ENCODE measurements at places on chromosomes 16 and 17.
A peak's percentile ranks its signal among the peaks of the same experiment; 100 is the strongest.

DNA sequence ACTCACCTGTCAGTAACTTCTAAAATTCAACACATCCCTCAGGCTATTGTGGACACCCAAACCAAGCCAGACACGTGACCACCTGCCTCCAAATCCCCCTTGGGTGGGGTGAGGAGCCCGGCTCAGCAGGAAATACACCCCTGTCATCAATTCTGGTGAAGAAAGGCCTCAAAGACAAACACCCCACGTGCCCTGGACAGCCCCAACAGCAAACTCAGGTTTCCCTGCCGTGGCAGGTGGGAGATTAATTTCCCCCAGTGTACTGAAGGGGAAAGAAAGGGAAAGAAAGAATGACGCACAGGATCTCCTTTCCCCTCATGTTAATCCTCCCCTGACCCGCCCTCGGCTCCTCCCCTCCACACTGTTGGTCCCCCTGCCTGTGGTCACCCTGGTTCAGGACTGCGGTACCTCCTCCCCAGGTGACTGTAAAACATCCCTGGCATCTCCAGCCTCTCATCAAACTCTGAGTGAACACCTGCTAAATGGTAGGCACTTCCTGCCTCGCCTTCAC lies 98.3 kb downstream of the ZNF423 start:
- no peak for DNase-seq

- no peak for DNase-seq
Measured at GRCh38 chr16:1961651-1962067, 2.3 kb downstream of the NDUFB10 start.

DNA sequence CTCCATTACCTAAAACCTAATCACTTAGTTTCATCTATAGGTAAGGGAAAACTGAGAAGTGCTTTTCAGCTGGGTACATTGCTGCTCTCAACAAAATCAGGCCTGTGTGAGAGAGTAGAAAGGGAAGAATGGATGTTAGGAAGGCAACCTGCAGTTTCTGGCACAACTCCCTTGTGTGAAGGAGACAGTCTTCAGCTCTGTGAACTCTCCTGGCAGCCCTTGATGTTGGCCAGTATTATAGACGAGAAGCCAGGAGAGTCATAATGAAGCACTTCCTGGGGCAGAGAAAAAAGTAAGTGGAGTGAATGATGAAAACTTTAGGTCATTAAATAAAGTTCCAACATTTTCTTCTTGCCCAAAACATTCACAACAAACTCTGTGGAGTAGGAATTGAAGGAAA lies 260.1 kb downstream of the IRX3 start:
- DNase-seq, result no peak

GRCh38 chr16:66845080-66845410 lies 831 bp downstream of the CA7 start:
- no peak for DNase-seq

DNA sequence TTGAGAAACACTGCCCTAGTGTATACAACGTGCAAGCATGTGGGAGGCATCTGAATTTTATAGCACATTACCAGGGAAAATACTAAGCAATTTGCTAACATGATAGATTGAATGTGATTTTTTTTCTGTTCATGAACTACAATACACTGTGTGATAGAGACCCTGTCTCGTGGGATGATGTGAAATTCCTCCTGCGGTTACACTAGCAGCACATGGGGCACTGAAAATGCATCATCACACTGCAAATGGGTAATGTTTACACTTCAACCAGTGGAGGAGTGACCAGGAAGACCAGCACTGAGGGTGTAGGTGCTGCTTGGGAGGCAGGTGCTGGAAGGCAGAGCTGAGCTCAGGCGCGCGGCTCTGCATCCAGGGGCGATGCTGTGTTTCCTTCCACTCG lies 28.8 kb downstream of the ORC6 start:
- no peak for DNase-seq

DNA sequence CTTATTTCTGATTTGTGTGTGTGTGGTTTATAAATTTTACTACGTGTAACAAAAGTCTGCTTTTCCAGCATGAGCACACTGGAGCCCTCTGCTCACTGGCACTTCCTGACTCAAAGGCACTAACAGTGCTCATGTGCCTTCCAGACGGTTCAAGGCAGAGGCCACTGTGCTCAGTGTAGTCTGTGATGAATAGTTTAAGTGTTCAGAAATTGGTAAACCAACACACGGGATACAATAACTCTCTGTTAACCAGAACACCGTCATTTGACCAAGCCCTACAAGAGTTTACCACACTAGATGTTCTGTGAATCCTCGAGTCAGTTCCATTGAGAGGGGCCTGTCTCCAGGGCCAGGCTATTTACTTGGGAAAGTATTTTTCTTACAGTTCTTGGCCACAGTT lies 191.9 kb downstream of the MRTFB start:
- no peak for DNase-seq

- no peak for DNase-seq
Measured at GRCh38 chr17:80895366-80895765, 96.3 kb upstream of the CHMP6 start.

- DNase-seq, result peak; percentile 53
Measured at GRCh38 chr16:66740010-66740409, 11.4 kb downstream of the DYNC1LI2 start.

DNA sequence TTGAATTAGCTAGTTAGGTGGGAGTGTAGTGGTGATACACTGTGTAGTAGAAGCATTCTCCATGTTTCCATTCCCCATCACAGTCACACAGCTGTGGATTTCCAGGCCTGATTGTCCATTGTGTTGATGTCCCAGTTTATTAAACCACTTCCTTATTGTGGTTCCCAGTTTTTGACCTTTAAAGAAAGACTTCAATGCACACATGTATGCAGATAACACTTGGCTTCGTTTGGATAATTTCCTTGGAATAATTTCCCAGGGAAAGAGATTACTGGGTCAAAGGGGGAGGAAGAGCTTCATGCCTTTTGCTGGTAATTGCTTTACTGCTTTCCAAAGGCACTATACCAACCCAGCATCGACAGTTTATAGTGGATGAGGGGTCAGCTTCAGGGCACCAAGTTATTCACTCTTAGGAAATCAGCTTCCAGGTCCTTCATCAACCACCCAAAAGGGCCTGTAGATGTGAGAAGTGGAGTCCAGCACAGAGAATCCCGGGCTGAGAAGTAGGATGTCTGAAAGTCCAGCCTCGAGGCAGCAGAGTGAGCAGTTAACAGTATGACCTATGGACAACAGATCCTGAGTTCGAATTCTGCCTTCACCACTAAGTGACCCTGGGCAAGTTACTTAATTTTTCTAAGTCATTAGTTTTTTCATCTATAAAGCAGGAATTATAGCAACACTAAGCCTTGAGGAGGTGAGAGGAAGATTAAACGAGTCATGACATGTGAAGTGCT lies 31.3 kb upstream of the TNS4 start:
- no peak for DNase-seq

DNA sequence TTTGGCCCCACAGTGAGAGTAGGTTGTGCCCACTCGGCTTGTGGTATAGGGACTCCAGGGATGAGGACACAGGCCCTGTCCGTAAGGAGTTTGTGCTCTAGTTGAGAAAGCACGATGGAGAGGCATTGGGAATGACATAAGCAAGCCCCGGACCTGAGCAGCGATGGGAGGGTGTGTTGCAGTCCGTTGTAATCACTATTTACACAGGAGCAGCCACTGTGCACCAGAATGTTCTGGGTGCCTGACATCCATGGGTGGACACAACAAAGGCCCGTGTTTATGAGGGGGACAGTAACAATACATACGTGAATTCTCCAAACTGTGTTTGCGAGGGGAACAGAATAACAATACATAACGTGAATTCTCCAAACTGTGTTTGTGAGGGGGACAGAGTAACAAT lies 86.8 kb downstream of the NPIPB11 start:
- DNase-seq, result no peak

GRCh38 chr16:24681793-24682192 lies 47.7 kb upstream of the TNRC6A start:
- no peak for DNase-seq

DNA sequence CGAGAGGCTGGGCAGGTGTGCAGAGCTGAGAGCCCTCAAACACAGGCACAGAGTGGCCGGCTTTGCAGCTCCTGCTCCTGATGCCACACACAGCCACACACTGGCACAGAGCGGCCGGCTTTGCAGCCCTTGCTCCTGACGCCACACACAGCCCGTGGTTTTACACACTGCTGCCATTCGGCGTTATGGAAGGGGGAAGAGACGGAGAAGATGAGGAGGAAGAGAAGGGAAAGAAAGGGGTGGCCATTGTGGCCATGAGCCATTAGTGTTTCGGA lies 26.8 kb downstream of the WSCD1 start:
- DNase-seq, result no peak

DNA sequence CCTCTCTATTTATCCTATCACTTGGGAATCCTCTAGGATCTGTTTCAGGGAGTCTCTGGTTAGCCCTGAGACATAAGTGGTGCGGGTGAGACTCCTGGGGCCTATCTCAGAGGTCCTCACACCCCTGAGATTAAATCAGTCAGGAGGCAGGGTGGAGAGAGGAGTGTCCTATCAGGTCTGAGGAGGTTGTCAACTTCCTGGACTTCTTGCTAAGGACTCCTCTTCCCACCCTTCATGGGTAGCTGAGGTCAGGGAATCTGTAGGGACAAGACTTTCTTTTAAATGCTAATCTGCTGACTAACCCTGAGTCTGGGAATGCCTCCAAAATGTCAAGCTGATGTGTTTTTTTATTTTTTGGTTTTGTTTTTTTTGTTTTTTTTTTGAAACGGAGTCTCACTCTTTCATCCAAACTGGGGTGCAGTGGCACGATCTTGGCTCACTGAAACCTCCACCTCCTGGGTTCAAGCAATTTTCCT lies 6.6 kb upstream of the ARMC5 start:
- DNase-seq, result no peak

DNA sequence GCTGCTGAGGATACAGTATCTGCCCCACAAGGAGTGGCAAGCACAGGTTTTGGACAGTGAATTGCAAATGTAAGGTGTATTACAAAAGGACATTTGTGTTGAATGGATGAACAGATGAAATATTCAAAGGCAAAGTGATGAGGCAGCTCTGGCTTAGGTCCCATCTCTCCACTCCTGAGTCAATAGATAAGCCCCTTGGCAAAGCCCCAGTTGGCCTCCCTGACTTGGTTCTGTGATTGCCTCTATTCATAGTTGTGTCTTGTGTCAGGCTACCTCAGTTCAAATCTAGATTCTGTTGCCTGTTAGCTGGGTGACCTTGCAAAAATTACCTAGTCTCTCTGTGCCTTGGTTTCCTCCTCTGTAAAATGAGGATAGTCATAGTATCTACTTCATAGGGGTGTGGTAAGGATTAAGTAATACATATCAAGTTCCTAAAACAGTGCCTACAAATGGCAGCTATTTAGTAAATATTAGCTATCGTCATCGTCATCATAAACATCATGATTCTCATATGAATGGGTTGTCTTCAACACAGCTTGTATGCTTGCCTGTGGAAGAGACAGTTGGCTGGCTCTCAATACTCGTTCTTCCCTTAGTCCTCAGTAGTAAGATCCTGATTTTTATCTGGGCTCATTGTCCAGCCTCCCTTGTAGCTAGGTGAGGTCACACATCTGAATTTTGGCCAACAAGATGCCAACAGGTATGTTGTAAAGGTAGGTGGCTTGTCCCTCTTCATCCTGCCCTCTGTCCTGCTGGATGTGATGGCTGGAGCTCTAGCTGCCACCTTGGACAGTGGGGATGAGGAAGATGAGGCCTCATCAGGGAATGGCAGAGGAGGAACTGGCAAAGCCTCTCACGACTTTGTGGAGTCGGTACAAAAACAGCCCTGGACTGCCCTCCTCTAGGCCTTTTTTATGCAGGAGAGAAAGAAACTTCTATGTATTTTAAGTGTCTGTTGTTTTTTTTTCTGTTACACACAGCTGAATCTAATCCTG lies 2.1 kb upstream of the MFAP4 start:
- DNase-seq, result no peak

GRCh38 chr17:79737922-79738578 lies 7.3 kb downstream of the ENPP7 start:
- no peak for DNase-seq

GRCh38 chr16:55496509-55497145 lies 12.2 kb upstream of the LPCAT2 start:
- DNase-seq, result no peak

DNA sequence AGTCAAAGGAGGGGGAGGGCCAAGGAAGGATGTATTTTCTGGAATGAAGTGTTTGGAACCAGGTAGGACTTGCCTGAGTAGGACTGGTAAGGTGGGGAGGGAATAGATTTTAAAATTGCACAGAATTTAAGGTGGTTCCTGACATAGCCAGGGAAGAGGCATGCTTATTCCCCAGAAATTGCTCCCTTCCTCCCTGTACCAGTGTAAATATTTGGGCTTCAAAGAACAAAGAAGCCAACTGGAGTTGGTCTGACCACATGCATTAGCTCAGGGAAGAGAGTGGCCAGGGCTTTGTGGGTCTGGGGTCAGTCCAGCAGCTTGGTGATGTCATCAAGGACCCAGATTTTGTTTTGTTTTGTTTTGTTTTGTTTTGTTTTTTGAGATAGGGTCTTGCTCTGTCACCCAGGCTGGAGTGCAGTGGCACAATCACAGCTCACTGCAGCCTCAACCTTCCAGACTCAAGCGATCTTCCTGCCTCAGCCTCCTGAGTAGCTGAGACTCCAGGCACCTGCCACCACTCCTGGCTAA lies 9.3 kb upstream of the MRTFB start:
- no peak for DNase-seq

- no peak for DNase-seq
Measured at GRCh38 chr16:28877655-28878000, 660 bp upstream of the ATP2A1 start.

DNA sequence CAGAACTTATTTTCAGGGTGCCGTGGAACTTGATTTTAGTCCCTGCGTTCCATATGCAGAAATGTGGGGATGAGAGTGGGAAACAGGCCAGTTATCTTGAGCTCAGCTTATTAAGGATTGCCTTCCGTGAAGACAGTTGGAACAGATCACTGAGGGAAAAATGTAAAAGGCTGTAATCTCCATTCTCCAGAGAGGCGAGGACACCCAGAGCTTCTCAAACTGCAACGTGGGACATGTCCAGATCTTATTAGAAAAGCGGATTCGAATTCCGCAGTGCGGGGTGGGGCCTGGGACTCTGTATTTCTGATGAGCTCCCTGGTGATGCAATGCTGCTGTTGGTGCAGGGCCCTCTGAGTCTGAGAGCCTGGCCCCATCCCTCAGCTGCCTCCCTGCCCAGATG lies 185.6 kb upstream of the CIBAR2 start:
- no peak for DNase-seq

GRCh38 chr17:52790359-52790955 lies 631.9 kb upstream of the CA10 start:
- DNase-seq, result no peak

GRCh38 chr17:42700586-42701289 lies 18.4 kb downstream of the CNTNAP1 start:
- no peak for DNase-seq

DNA sequence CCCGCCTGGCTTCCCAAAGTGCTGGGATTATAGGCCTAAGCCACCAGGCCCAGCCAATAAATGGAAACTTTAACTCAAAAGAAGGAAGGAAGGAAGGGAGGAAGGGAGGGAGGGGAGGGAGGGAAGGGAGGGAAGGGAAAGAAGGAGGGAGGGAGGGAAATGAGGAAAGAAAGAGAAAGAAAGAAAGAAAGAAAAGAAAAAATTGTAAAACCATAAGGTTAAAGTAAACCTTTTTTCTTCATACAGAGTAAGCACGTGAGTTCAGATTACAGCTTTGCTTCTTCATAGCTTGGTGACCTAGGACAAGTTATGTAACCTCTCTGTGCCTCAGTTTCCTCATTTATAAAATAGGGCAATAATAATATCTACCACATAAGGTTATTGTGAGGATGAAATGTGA lies 26.0 kb downstream of the LRRC37B start:
- DNase-seq, result no peak

GRCh38 chr17:36892112-36892838 lies 45.0 kb upstream of the LHX1 start:
- no peak for DNase-seq

- DNase-seq, result no peak
Measured at GRCh38 chr17:82872591-82873520, 33.0 kb upstream of the ZNF750 start.

All from AML-193 (cell line).